ENCODE measurements at places on chromosomes 2 and 18.

DNA sequence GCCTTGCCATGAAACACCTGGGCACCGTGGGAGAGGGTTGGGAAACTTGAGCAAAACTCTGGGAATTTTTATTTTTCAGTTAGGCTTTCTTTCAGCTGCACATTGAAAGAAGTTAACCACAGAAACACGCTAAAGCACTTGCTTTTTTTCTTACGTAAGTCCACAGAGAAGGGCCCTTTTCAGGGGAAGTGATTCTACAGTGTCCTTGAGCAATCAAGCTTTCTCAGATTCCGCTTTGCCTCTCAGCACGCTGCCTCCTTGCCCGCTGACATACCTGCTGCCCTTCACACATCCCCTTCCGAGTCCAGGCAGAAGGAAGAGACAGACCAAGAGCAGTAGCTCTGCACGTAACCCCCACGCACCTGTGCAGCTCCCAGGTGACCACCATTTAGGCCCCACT, 135.5 kb upstream of the MYT1L start:
- DNase-seq = no peak

DNA sequence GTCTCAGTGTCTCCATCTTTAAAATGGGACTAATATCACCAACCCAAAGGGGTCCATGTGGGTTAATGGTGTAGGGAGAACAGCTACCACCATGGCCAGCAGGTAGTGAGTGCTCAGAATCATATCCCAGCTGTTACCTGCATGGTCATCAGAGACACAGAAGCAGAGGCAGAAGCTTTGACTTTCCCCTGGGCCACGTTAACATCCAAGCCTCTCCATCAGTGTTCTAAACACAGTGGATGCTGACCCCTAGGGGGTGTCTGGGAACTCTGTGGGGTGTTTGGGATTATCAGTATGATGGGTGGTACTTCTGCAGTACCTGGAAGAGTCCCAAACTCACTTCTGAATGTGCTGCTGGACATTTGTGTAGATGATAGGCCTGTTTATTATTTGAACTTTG, 93.6 kb downstream of the GYPC start:
- DNase-seq = no peak

GRCh38 chr2:121362774-121363173, 77.8 kb upstream of the TFCP2L1 start:
- no peak for DNase-seq

DNA sequence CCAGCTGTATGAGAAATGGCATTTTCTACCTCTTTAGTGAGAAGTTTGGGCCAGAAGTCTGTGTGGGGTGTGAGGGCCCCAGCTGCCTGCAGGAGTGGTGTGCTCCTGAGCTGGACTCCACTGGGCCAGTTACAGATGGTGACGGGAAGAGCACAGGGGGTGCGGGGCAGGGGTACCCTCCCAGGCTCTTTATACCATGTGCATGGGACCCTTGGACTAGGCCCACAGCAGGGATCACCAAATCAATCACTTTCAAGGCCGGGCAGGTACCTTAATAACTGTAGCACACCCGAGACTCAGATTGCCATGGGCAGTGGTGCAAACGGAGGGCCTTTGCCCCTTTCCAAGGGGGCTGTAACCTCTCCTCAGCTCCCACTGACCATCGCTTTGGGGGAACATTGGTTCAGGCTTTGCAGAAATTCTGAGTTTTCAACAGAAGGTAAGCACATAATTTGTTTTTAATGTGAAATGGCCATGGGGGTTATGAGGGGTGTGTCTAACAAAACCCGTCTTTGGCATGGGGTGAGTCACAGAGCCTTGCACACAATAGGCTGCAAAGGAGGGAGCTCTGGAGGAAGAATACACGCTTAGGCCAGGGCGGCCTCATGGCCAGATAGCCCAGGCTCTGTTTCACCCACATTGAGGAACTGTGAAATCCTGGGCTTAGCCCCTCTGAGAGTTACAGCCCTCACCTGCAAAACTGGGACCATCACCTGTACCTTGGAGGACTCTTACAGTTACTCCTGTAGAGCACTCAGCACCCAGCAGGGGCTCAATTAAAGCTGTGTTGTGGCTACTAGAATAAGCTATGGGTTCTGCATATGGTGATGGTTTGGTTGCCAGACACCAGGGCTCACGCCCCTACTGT, 141.0 kb upstream of the BCL2L11 start:
- no peak for DNase-seq

DNA sequence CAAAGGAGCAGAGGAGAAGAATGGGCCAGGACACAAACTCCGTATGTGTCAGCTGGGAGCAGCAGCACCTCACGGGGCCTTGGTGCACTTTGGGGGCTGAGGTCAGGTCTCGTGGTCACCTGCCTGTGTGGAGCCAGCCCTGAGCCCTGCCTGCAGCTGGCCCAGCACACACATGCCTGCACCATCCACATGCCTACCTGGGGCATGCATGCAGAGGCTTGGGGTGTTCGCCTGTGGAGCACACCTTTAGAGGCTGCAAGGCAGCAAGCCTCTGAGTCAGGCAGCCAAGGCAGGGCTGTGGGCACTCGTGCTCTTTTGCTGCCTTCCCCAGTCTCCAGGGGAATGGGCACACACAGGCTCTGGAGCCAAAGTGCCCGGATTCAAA, 36.0 kb downstream of the ARHGEF4 start:
- no peak for DNase-seq

DNA sequence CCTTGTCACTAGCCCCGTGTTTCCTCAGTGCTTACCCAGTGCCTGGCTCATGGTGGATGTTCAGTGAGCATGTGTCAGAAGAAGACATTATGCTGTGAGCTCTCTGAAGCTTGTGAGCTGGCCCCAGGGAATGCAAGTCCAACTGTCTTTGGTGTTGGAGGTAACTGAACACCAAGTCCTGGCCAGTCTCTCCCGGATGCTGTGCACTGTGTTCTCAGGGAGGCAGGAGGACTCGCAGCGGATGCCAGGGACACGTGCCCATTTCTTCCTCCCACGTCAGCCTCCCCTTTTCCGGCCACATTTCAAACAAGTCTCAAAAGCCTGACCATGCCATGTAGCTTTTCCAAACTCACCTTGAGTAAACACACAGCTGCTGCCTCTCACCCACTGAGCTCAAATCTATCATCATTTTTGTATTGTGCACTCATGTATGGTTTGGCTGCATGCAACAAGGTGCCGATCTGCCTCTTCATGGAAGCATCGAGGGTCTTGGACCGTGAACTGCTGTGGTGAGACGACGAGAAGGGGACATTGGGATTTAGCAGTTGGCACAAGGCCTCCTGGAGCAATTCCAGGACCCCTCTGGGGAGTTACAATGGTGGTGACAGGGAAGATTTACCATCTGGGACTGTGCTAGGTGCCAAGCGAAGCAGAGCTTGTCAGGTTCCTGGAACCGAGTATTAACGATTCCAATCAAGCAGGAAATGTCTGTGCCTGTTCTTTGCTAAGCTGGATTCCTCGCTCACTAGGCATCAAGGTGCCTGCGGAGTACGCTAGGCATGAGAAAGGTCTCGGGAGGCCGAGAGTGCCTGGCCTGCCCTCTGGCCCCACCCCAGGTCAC, 44.4 kb upstream of the MGAT4A start:
- DNase-seq = no peak

- DNase-seq = no peak
Measured at GRCh38 chr2:217451666-217452065, 551.1 kb downstream of the TNS1 start.

- DNase-seq = no peak
Measured at GRCh38 chr18:45197526-45197970, 417.7 kb upstream of the SLC14A2 start.

DNA sequence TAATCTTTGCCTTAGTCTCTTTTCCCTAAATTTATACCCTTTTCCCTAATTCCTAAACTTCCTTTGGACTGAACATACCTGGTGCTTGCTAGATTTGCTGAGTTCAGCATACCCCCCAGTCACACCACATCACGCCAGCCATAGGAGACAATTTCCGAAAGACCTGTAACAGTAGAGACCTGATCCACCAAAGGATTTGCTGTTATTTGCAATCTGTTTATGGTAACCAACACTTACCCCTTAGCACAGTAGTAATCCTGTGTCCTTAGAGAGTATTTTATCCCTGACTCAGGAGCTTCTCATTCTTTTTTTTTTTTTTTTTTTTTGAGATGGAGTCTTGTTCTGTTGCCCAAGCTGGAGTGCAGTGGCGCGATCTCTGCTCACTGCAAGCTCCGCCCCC, 8.6 kb downstream of the PSMG2 start:
- DNase-seq = no peak

- no peak for DNase-seq
Measured at GRCh38 chr2:524442-524841, 152.8 kb downstream of the TMEM18 start.

GRCh38 chr2:74850496-74851190, 16.7 kb downstream of the HK2 start:
- no peak for DNase-seq

All from stimulated activated CD4-positive, alpha-beta T cell treated with anti-CD3 and anti-CD28 coated beads, TNF-alpha, amount 100 ng/mL, for 4 hours (primary cell).